Pons (tissue), 1 donor: ENCODE measurements at places on chromosomes 11 and 22.

- DNase-seq: no peak
These were observed 25.8 kb downstream of the GGTLC2 start for GRCh38 chr22:22670076-22670795.

GRCh38 chr11:76284161-76284560 lies 77.9 kb upstream of the WNT11 start:
- DNase-seq: no peak

GRCh38 chr11:66881451-66881835 lies 24.6 kb downstream of the LRFN4 start:
- no peak for DNase-seq

- DNase-seq: peak; percentile 60
These were observed 6.3 kb upstream of the FADS3 start for GRCh38 chr11:61897387-61898246.

DNA sequence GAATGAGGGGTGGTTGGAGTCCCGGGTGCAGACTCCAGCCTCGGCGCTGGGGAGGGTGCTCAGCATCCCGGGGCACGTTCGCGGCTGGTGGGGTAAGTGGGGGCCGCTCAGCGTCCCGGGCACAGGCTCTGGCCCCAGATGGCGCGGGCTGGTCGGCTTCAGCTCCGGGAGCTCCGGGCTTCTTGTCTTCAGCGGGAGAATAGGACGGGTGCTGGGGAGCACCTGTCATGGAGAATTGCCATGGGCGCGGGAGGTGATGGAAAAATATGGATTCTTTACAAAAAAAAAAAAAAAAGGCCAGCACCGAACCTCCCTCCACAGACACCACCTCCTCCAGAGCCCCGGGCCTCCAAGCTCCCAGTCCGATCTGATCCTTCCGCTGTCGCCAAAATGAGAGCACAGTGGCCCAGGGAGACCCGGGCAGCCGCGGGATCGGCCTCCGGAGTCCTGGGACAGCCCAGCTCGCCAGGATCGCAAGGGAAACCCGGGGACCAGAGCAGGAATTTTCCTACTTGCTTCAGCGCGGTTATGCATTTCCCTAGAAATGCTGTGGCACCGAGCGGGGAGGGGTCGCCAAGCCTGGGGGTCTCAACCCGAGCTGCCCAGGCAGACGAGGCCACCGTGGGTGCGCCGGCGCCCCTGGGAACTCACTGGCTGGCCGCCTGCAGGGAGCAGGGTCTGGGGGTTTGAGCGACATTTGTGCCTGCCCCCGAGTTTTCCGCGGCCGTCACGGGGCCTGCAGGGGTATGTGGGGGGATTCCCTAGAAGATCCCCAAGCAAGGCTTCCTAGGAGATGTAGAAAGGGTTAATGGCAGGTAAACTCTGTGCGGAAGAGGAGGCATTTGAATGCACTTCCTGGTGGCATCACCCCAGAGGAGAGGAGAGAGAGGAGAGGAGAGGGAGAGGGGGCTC lies 1336.9 kb downstream of the BRD1 start:
- no peak for DNase-seq

GRCh38 chr11:130599073-130599654 lies 150.7 kb downstream of the ADAMTS15 start:
- DNase-seq: no peak

GRCh38 chr11:112651386-112651785 lies 309.8 kb upstream of the NCAM1 start:
- DNase-seq: no peak

DNA sequence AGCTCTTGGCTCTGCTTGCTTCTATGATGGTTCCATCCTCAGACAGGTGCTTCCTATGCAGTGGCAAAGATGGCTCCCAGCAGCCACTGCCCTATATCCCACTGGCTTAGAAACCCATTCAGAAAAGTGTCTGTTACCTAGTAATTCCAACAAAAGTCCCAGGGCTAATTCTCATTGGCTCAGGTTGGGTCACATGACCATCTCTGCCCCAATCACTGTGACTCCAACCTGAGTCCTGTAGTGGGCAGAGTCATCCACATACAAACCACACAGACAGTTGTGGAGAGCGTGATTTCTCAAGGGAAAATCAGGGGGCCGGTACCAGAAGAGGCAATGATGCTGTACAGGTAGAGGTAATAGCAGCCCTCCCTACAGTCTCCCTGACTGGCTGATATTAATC lies 67.5 kb downstream of the LHFPL7 start:
- DNase-seq: no peak

DNA sequence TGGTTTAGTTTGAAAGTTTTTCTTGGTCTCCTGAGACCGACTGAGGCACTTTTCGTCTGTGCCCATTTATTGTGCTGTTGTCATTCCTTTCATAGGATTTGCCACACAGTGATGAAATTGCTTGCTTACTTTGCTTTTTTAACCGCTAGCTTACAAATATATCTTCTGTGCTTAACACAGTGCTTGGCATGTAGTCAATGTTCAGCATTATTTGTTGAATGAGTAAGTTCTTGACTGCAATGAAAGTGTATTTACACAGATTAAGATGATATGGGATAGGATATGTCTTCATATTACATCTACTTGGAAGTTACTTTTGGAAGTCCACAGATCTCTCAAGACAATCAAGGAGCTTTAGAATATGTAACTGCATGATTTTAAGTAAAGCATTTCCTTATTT lies 91.2 kb downstream of the GRIA4 start:
- DNase-seq: no peak

GRCh38 chr11:68193018-68193417 lies 20.1 kb downstream of the KMT5B start:
- no peak for DNase-seq
